ENCODE measurements at places on chromosomes 12 and 14.

GRCh38 chr12:76898442-76898841 is 19.6 kb upstream of the CSRP2 start:
- DNase-seq, result no peak

DNA sequence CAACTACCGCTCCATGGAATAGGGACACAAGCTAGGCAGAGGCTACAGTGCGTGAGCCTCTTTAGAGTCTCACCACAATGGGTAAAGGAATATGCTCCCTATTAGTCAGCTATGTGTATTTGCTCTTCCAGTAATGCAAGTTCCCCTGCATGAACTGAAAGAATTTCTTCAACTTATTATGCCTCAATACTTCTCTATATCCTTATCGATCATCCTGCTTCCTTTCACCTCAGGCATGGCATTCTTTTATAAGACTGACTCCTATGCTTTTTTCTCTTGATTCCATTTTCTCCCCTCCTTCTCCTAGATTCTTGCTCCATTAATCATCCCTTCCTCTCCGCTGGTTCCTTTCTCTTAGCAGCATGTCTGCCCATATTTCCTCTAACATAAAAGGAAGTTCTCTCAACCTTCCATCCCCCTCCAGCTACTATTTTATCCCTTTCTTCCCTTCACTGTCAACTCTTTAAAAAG is 94.5 kb upstream of the CPM start:
- DNase-seq, result no peak

GRCh38 chr14:65738339-65738738 is 325.8 kb downstream of the FUT8 start:
- DNase-seq, result peak; percentile 30

DNA sequence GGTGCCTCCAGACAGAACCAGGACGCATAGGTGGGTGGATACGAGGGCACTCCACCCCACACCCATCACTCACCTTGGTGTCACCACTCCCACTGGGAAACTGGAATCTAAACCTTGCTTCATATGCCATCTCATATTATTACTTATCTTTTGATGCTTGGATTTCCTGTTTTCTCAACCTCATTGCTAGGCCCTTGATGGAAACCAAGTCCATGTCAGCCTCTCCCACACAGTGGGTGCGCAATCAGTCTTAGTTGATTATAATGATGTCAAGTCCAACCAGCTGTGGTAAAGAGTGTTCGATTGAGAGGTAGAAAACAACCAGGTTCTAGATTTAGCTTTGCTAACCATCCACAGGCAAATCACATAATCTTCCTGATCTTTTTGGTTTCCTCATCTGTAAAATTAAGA is 584 bp upstream of the DDHD1 start:
- no peak for DNase-seq

DNA sequence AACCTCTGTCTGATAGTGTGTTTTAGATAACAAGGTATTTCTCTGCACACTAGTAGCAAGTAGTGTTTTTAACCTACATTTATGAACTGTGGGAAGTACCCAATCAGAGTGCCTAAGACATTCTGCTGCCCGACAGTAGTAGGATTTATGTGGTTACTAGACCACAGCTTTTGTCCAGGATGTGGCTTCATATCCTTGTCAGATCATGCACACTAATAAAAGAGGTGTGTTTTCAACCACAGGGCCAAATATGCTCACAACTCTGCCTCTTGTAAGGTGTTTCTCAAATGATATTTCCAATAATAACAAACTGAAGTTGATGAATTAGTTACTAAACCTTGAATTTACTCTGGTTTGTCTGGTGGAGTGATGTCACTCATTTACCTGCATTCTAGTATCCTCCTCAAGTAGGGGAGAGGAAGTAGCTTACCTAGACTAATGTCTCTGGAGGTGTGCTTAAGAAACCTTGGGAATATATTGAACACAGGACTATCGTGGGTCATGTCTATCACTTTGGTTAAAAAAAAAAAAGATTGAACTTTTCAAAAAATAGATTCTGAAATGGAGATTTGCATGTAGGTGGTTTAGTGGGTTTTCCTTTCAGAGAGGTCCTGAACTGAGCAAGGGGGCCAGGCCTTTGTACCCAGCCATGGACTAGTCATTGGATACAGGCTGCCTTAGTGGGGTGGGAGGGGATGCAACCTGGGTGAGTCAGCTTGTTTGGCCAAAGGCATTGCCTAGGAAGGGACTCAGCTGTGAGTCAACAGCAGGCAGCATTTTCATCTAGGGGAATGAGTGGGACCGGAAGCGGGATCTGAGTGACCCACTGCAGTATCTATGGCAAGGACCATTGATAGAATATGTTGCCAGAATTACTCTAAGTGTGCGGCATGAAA is 14.1 kb downstream of the FBXW8 start:
- no peak for DNase-seq

GRCh38 chr14:68471029-68471963 is 321.6 kb downstream of the ZFP36L1 start:
- no peak for DNase-seq

- DNase-seq, result no peak
Measured at GRCh38 chr12:15893260-15893659, 11.1 kb downstream of the STRAP start.

DNA sequence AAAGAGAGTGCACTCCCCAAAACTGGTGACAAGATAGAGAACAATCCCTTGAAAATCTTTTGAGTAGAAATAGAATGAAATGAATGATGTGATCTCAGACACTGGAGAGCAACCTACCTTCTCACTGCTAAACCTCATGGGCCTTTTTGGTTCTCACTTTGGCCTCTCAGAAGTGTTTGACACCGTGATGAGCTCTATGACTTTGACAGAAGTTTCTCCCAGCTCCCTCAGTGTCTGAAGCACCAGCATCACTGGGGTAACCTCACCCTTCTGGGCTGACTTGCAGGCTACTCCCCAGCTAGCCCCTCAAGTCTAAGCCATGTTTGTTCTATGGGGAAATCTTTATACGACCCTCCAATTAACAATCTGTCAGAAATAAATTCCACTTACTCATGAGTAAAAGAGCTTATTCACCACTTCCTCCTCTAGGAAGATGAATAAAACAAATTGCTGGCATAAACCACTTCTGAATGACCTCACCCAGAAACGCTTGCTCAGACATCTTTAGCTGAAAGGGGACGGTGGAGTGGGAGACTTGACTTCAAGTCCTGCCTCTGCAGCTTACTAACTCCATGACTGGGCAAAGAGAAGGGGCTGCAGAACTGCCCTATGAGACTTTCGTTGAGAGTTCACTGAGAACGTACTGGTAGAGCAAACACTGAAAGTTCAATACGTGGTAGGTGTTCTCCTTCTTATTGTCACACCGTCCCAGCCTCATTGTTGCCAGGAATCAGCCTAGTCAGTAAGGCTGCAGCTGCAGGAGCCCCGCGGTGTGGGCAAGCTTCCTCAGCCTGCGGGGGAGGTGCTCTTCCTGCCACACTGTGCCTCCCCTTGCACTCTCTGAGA is 46.5 kb downstream of the ST8SIA1 start:
- DNase-seq, result no peak

DNA sequence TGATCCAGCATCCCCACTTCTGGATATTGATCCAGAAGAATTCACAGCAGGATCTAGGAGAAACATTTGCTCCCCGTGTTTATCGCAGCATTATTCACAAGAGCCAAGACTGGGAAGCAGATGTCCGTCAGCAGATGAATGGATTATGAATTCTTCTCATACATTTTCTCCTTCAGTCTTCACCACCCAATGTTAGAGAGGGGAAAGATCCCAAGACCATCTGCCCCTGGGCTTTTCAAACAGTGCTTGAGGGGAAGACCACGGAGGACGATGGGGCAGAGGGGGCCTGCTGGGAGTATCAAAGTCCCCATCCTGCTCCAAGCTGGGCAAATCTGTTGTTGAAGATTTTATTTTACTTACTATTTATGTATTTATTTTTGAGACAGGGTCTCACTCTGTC is 41.1 kb downstream of the SERPINA3 start:
- DNase-seq, result no peak

DNA sequence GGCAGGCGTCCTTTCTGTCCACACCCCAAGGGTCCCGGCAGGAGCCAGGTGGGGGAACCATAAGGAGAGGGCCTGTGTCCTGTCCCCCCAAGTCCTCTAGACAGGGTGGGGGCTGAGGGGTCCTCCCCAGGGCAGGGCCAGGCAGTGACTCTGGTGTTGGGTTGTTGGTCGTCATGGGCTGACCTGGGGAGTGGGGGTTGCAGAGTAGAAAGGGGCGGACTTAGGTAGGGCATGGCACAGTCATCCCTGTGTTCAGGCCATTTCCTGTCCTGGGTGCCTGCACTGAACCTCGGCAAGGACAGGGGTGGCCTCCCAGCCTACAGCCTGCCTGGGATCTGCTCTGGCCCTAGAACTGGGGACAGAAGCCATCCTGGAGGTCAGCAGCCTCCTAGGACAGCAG is 356.2 kb downstream of the TMEM121 start:
- peak; percentile 15 for DNase-seq

- no peak for DNase-seq
Measured at GRCh38 chr12:106425061-106425702, 67.6 kb downstream of the POLR3B start.

DNA sequence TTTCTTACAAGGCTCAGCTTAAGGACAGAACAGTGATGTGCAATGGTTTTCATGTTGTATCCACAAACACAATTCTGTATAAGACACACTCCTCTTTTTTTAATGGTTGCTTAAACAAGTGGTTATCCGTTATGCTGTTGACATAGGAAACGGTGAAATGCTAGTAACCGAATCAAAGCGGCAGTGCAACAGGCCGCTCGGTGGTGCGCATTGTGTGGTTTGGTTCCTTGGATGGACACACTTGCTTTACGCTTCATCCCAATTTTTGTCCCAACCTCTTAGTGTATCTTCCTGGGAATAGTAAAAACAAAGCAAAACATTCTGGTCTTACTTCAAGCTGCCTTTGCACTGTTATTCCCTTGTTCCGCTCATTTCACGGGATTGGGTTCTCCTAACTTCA is 650 bp upstream of the PTGER2 start:
- DNase-seq, result no peak

DNA sequence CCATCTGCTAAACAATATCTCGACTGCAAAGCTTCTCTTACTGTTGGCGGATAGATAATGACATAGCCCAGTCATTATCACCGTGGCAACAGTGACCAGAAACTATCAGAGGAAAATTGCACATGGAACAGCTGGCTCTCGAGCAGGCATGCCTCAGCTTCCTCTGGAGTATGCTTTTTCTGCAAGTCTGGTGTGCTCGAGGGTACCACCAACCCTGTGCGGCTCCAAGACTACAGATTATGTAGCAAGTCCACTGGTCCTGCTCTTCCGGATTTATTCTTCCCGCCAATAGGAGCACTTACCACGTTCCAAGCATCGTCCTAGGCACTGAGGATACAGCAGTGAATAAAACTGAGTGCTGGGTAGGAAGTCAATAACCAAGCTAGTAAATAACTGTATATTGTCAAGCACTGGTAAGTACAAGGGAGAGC is 1.4 kb upstream of the GLRX5 start:
- DNase-seq, result no peak

GRCh38 chr14:73720636-73721035 is 6.5 kb upstream of the PNMA1 start:
- no peak for DNase-seq

GRCh38 chr12:96846293-96846692 is 60.8 kb upstream of the NEDD1 start:
- no peak for DNase-seq

DNA sequence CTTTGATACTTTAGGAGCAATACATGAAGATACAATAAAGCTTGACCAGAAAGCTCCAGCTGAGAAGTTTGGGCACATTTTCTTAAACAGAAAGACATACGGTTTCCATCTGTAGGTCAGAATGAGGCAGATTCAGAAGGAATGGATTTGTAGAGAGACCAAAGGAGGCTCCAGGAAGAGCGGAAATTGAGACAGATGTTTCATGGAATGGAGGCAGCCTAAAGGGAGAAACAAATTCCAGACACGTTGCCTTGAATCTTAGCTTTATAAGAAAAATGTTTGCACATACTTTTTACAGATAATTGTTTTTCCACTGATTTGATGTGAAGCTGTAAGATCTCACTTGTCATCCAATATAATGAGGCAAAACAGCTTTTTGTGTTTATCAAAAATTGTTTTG is 24.8 kb downstream of the EPYC start:
- DNase-seq, result no peak

GRCh38 chr12:25249931-25250738 is 594 bp downstream of the KRAS start:
- DNase-seq, result peak; percentile 92

DNA sequence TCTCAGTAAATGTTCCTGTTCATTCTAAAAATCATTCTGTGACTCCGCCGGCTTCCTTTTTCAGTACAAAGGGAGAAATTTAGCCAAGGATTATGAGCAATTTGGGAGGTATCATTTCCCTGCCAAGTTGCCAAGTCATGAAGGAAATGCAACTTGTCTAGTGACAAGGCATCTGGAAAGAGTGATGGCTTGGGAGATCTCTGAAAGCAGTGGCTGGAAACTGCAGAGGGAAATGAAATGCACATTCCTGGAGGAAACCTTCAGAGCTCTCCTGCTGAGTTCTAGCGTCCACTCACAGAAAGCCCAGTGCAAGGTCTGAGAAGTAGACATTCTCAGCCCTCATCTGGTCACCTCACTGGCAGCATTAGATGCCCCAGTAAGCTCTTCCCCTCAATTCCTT is 91.7 kb downstream of the GALC start:
- no peak for DNase-seq

DNA sequence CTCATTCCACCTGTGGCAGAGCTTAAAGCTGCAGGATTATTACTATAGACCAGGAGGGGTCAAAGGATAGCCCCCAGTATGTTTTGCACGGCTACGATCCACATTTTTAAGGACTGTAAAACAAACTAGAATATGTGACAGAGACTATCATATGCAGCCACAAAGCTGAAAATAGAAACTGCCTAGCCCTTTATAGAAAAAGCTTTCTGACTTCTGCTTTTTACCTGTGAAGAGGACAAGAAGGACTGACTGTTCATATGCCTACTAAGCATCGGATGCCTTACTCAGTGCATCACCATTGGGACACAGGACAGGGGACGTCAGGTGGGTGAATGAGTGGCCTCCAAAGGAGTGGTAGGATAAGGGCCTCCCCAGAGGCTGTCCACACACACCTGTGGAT is 29.8 kb downstream of the SPTB start:
- no peak for DNase-seq

GRCh38 chr12:82357340-82357739 is 847 bp downstream of the CCDC59 start:
- no peak for DNase-seq

GRCh38 chr12:19572920-19573558 is 133.7 kb downstream of the AEBP2 start:
- peak; percentile 25 for DNase-seq

GRCh38 chr12:64992116-64992515 is 129.0 kb downstream of the WIF1 start:
- DNase-seq, result no peak

DNA sequence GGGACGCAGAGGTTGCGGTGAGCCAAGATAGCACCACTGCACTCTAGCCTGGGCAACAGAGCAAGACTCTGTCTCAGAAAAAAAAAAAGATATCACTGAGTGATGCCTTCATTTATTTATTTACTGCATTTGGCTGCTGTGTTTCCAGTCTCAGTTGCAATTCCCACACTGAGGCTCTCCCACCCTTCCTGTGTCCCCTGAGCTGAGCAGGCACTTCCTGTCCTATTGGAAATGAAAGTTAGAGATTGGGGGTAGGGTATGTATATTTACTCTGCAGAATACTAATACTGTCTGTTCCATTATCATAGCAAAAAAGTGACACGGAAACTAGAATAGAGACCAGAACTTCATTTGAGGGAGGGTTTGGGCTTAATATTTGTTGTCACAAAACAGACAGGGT is 1.6 kb upstream of the RBMS2 start:
- no peak for DNase-seq
